OCI-LY7 (cell line): ENCODE measurements at places on chromosomes 5 and 9.
A peak's percentile ranks its signal among the peaks of the same experiment; 100 is the strongest.

- no peak for DNase-seq
These were observed 16.0 kb downstream of the ENC1 start for GRCh38 chr5:74624501-74624900.

GRCh38 chr5:138668451-138669380 is 84.5 kb upstream of the CTNNA1 start:
- DNase-seq = no peak

DNA sequence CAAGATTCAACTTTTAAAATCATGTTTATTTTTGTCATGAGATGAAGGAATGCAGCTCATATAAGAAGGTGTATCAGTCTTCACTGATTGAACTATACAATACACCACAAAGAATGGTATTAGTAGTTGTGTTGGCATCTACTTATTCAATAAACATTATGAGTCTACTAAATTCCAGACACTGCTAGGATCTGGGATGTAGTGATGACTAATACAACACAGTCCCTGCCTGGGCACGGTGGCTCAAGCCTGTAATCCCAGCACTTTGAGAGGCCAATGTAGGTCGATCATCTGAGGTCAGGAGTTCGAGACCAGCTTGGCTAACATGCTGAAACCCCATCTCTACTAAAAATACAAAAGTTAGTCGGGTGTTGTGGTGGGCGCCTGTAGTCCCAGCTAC is 171.4 kb upstream of the NFIB start:
- no peak for DNase-seq

DNA sequence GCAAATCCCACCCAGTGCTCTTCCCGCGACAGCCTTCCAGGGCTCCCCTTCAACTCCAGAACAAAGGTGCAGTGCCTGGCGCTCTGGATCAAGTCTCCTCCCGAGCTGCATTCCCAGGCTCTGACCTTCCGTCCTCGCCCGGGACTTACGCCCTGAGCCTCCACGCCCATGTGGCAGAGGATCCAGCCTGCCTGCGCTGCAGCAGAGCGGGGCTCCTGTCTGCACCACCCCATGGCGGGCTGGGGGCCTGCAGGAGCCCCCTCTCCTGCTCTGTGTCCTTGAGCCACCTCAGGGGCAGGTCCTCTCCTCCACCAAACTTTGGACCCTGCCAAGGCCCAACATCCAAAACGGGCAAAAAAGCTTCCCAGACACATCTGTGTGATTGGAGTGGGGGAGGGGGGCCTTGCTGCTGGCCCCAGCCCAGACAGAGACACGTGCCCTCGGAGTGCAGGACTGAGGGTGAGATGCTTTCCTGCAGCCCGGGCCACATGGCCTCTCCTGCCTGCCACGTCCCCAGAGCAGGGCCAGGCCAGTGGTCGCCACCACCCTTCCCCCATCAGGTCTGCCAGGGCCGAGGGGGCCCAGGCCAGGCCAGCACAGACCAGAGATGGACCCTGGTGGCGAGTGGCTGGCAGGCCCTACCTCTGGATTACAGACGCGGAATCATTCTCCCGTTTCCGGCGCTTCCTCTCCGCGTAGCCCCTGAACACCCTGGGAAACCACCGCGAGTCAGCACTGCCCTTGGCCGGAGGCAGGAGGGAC is 4.4 kb downstream of the NSMF start:
- DNase-seq = no peak

DNA sequence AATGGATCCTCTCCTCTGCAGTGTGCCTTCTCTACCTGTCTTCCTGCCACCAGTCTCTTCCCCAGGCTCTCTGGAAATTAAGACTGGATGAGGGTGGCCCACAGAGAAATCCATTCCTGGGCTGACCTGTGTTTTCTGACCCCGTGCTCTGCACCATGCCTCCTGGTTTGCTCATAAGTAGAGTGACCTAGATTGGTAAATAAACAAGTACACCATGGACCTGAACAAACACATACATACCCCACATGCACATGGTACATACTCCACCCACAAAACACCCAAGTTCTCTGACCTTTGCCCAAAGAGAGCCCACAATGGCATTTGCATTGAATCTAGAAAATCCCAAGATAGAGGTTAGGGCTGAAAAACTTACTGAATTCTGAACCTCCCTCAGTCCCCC is 77.5 kb upstream of the PLPP6 start:
- no peak for DNase-seq

- no peak for DNase-seq
These were observed 31.1 kb downstream of the SSBP2 start for GRCh38 chr5:81719743-81720345.

DNA sequence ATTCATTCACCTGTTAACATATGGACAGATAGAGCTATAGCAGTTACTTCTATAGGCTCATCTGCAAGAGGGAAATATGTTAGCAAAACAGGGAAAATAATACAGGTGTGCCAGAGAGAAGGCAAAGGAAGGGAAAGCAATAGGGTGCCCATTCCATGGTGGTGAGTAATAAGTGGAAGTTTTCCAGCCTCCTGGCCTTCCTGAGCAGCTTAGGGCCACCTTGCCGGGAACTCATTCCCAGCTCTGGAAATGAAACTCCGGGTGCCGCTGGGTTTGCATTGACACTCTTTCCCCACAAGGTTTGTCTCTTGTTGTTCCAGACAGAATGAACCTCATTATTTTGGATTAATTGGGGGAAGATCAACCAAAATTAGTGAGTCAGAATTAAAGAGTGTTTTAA is 58.4 kb downstream of the SLC1A3 start:
- DNase-seq = no peak

- DNase-seq = no peak
These were observed 16.3 kb upstream of the PITX1 start for GRCh38 chr5:135050244-135050767.

DNA sequence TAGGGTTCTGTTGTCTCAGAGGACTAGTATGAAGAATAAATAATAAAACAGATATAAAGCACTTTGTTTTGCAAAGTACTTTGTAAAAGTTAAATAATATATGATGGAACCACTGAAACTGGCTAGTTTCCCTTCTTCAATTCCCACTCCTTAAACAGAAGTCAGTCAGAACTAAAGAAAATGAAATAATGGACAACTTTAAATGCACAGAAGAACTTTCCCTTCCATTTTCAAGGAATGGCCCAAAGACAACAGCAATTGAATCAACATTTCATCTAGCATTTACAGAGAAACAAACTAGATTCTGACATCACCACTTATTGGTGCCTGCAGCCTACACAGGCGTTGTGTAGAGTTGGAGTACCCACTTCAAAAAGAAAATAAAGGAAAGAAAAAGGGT is 16.2 kb downstream of the DIAPH1 start:
- DNase-seq = no peak

DNA sequence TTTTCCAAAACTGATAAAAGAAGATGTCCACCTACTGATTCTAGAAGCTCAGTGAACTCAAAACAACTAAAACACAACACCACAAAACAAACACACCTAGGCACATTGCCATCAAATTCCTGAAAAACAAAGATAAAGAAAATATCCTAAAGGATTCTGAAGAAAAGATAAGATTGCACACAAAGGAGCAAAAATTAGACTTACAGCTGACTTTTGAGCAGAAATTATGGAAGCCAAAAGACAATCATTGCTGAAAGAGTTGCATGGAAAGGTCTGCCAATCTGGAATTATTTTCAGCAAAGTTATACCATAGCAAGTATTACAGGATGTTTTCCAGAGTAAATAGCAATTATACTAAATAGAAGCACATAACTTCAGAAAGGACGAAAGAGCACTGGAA is 128.2 kb upstream of the IRX2 start:
- no peak for DNase-seq

- no peak for DNase-seq
These were observed 234.1 kb downstream of the AUH start for GRCh38 chr9:91127653-91128052.

DNA sequence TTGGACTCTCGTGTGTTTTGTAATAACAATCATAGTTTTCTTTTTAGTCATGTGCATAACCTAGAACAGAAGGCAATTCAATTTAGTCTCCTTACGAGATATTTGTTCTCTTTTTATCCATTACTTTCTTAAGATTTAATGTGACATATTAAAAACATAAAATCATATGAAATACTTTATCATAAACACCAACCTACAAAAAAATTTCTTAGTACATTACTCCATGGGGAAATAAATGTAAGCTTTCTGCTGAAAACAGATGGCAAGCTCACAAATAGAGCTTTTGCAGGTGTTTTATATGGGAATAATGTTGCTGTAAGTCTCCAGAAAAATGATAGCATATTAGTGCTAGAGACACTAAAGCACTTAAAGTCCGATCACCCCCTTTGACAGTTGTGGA is 1035.2 kb upstream of the ARRDC3 start:
- DNase-seq = no peak

- DNase-seq = no peak
These were observed 136.0 kb upstream of the ADRA1B start for GRCh38 chr5:159780246-159780645.

- peak; percentile 16 for DNase-seq
These were observed 8.5 kb upstream of the GLT6D1 start for GRCh38 chr9:135647884-135648283.

DNA sequence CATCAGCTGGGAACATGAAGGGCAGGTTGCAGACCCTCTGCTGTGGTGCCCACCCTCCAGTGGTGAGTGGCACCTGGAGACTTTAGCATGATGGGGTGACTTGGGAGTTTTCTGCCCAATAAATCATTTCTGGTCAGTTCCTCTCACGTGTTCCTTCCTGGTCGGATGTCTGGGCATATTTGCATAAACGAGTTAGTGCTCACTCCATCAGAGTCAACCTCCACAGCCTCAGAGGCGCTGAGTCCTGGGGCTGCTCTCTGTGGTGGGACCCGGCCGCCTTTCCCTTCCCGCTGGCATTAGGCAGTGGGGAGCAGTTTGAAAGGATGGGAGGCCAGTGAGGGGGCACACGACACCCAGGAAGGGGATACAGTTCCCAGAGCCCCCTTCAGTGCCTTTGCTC is 114.0 kb upstream of the FCN2 start:
- peak; percentile 71 for DNase-seq

DNA sequence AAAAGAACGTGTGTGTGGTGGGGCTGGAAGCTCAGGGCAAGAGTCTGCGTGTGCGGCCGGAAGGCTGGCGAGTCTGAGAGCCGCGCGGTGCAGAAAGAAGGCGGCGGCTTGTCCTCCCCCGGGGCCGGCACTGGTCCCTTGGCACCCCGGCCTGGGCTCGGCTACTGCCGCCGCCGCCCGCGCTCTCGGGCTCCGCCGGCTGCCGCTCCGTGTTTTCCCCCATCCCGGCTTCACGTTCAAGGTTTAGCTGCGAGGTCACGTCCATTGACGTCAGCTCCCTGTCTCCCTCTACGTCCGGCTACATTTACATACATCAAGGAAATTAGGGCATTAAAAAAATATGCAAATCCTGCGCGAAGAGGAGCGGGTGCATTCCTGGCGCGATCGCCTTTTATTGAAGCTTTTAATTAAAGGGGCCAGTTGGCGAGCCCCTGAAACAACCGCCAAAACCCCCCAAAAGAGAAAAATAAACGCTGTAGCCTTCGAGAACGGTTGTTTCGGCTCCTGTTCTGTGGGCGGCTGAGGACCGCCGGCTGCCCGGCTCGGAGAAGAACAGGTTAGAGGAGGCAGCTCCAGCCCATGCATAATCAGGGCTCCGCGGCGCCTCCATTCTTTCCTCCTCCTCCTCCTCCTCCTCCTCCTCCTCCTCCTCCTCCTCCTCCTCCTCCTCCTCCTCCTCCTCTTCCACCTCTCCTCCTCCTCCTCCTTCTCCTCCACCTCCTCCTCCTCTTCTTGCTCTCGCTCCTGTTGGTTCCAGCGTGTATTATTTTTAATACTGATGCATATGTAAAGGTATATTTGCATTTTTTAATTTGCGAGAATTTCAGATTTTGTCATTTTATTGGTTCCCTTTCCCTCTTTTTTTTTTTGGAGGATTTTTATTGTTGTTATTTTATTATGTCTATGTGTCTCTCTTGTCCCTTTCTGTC is 207.0 kb downstream of the MEF2C start:
- peak; percentile 95 for DNase-seq

- no peak for DNase-seq
These were observed 19.6 kb downstream of the ARHGEF37 start for GRCh38 chr5:149600932-149601331.

DNA sequence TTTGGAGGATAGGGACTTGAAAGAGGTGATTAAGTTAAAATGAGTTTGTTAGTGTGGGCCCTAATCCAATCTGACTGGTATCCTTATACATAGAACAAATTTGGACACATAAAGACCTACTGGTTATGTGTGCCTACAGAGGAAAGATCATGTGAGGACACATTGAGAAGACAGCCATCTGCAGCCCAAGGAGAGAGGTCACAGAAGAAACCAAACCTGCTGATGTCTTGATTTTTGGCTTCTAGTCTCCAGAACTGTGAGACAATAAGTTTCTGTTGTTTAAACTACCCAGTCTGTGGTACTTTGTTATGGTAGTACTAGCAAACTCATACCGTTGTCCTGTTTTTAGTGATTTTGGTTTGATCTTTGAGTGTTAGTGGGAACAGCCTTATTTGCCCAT is 18.3 kb downstream of the RNF180 start:
- DNase-seq = no peak

DNA sequence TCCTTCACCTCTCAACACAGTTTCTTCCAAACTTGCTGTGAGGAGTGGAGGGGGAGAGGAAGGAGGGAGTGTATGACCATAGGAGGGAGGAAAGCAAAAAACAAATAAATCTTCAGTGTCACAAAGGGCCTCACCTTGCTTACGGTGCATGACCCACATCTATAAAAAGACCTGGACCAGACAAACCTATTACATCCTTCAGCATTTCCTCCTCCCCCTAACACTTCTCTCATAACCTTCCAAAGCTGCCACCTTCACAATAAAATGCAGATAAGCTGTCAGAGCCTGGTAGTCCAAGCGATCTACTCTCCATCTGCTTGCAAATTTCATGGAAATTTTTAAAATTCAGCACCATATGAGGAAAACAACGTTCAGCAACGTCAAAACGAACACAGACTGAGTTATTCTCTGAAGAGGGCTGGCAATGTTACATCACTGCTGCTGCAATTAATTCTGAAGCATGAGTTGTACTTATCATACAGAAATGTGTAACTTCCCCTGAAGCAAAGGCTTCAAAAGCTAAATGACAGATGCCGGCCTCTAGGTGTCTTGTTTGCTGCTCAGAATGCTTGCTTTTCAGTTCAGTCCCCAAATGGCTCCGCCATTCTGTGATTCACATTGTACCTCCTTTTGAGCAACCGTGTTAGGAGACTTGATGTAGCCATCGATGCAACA is 62.9 kb downstream of the EFNA5 start:
- DNase-seq = peak; percentile 34

DNA sequence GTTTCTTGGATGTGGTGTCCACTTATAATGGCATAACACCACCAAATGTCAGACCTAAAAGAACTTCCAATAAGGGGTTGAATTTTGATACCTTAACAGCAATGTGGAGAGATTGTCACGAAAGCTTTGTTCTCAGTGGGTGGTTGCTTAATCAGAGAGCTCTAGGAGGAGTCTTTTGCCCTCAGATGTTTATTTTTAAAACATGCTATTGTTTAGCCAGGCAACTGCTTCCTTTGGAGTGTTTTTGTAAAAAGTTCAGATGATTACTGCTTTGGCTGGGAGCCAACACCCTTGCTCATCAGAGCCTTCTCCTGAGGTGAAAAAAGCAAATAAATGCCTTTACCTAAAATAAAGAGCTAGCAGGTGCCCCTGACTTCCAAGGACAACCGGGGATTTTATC is 65.0 kb downstream of the SLC1A1 start:
- DNase-seq = no peak
